ENCODE measurements at places on chromosomes 6 and 20.

- no peak for DNase-seq
These were observed 154.9 kb downstream of the FARS2 start for GRCh38 chr6:5416250-5416649.

GRCh38 chr6:157021344-157021992 lies 244.3 kb downstream of the ARID1B start:
- peak; percentile 44 for DNase-seq

- no peak for DNase-seq
These were observed 558.9 kb downstream of the PKHD1 start for GRCh38 chr6:51528556-51528955.

DNA sequence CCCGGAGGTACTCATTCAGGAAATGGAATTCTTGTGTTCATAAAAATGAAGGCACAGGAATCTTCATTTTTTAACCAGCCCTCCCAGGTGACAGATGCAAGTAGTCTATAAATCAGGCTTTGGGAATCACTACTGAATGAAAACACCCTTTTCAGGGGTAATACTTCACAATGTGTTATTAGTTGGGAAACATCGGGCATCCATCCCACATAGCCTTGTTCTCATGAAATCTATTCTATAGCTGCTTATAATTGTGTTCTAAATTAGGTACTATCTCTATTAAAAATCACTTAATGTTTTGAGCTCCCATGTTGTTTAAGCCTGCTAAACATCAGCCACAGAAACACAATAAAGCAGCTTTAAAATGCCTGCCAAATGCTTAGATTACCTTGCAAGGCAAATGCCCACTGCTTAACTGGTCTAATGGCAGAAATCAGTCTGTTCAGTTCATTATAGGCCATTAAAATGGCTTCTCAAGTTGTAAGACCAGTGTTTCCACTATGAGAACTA lies 94.9 kb downstream of the L3MBTL3 start:
- DNase-seq: no peak

- DNase-seq: no peak
These were observed 23.7 kb upstream of the PPP1R14C start for GRCh38 chr6:150119173-150119572.

DNA sequence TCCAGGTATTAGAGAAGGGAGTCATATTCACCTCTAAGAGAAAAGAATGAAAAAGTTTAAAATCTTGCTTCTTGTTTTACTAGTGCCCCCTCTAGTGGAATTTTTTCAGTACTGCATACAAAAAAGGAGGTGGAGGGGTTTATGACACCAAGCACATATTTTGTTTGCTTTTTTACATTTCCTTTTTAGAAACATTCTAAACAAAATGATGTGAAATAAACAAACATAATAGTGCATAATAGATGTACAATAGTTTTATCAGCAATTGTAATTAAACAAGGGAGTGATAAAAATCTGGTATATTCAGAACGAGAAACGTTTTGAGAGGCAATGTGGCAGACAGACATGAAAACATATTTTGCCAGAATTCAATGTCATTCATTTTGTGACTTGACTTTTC lies 111.0 kb upstream of the TFAP2D start:
- DNase-seq: no peak
